Inflammatory macrophage (primary cell): ENCODE measurements at places on chromosomes 2 and 18.
A peak's percentile ranks its signal among the peaks of the same experiment; 100 is the strongest.

GRCh38 chr18:43278355-43278754 is 1.1 kb upstream of the SYT4 start:
- DNase-seq = no peak

DNA sequence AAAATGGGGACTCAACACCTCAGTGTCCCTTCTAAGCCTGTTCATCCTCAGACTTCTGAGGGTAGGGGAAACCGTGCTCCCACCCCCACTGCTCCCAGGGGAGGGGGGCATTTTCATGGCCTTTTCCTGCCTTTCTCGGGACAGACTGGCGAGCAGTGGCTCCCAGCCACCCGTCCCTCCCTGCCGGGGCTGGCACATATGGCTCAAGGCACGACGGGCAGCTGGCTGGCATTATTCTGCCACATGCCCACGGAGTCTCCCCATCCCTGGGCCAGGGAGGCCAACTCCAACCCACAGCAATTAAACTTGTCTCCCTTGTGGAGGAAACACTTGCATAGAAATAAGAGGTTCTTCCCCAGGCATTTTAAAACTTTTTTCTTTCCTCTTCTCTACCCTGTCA is 148.5 kb upstream of the CBLN2 start:
- DNase-seq = no peak

GRCh38 chr2:113245276-113245711 is 33.4 kb downstream of the PAX8 start:
- DNase-seq = no peak

- no peak for DNase-seq
These were observed 96.3 kb downstream of the SH3RF3 start for GRCh38 chr2:109225170-109225782.

GRCh38 chr2:231685349-231686191 is 22.8 kb upstream of the PTMA start:
- no peak for DNase-seq

- no peak for DNase-seq
These were observed 76.9 kb upstream of the ASB18 start for GRCh38 chr2:236341067-236341466.

DNA sequence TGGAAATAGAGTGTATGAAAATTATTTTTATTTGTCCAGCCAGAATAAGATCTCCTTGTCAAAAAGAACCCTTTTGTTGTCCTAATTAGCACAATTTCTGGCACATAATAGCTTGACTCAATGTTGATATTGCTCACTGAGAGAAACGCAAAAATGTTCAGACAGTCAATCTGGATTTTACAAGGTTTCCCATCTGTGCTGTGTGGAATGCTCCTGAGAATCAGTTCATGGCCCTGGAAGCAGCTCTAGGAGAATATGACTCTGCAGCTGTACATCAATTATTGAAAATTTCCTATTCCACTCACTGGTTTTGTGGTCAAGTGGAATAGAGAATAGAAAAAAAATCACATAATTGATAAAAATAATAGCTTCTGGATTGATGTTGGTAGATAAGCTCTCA is 1582.9 kb upstream of the NXPH2 start:
- DNase-seq = no peak

DNA sequence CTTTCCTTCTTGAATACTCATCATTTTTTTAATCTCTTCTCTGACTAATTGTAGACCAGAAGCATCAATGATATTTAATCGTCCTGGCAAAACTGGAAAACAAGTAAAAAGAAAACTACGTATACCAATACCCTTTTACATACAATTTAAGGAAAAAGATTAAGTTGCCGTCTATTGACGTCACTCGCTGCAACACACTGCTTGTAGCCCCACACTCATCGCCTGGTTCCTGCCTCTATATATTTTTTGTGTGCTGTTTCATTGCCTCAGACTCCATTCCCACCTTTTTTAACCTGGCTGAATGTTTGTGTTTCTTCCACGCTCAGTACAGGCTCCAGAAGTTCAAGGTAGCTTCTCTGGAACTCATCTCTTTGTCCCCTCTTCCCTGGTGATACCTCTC is 536.2 kb downstream of the METTL4 start:
- no peak for DNase-seq

- DNase-seq = no peak
These were observed 830.3 kb upstream of the NXPH2 start for GRCh38 chr2:139610512-139610911.

DNA sequence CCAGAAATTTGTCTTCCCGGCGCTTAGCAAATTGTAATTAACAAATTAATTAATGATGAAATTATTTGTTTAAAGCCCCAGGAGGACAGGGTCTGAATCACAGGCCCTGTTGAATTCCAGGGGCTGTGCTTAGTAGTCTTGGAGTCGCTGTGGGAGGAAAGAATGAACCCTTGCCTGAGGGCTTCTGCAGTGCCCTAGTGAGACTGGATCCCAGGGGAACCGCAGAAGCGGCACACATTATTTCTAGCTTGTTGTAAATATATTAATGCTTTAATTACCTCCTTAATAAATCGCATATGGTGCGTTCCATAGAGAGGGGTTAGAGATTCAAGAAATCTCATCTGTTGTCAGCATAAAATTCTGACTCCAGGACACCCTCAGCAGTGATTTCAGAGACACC is 235.4 kb downstream of the CELF4 start:
- DNase-seq = no peak

DNA sequence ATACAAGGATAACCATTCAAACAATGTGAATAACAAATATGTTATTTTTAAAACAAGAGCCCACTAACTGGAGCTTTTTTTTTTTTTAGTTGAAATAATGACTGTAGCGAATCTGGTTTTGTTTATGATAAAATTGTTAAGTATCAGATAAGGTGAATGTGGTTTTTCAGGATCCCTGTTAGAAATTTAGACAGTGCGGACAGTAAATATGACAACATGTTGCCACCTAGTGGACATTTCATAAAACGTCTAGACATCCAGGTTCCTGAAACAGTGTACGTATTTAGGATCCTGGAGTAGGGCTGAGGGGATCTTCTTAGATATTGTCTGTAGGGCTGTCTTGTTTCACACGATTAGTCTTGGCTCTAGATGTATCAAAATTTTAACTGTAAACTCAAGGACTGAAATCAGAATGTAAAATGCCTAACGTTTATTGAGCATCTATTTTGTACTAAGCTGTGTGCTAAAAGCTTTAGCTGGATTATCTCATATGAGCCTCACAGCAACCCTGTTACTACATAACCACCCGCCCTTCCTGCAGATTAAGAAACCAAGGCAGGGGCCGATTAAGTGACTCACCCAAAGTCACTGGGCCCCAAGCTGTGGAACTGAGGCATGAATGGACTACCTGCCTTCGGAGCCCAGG is 23.9 kb upstream of the CCDC68 start:
- DNase-seq = peak; percentile 59
